ENCODE measurements at places on chromosomes 5 and 9. TPM values are rescaled to one million over a fixed set of nuclear protein-coding genes. Genes with fewer than 3 reads are reported as not detected.

KCNT1 gene
- total RNA-seq: not detected

FRMPD1 gene
- not detected for total RNA-seq

PLAC8L1 gene
- not detected for total RNA-seq

MARCOL gene
- not detected for total RNA-seq

INSYN2B gene
- 11.2 TPM for total RNA-seq

GABRA6 gene
- total RNA-seq: not detected

TRIO gene
- total RNA-seq: 266 TPM

LCN2 gene
- total RNA-seq: not detected

PLK2 gene
- 136 TPM for total RNA-seq

MPDZ gene
- total RNA-seq: 50.7 TPM

STOM gene
- total RNA-seq: 118 TPM

CD14 gene
- 0.11 TPM for total RNA-seq

CCDC183 gene
- total RNA-seq: 0.37 TPM

GDA gene
- total RNA-seq: 0.11 TPM

ZDHHC12 gene
- 29.1 TPM for total RNA-seq

PCDHB4 gene
- 0.12 TPM for total RNA-seq

SV2C gene
- not detected for total RNA-seq

PRLR gene
- total RNA-seq: 1.2 TPM

PDE6A gene
- not detected for total RNA-seq

NOXA1 gene
- 1.00 TPM for total RNA-seq

IFNA13 gene
- not detected for total RNA-seq

LCN9 gene
- not detected for total RNA-seq

ANKRD34B gene
- total RNA-seq: not detected

ARL14EPL gene
- 0.89 TPM for total RNA-seq

PCDHA2 gene
- total RNA-seq: under 0.01 TPM

HAPLN1 gene
- total RNA-seq: 0.37 TPM

FAXDC2 gene
- 4.5 TPM for total RNA-seq

CCIN gene
- 8.5 TPM for total RNA-seq

QRFP gene
- total RNA-seq: not detected

EHMT1 gene
- 49.0 TPM for total RNA-seq

PCDHB8 gene
- 0.11 TPM for total RNA-seq

SELENOP gene
- 63.2 TPM for total RNA-seq

GCNT4 gene
- total RNA-seq: 1.4 TPM

MTAP gene
- 39.6 TPM for total RNA-seq

LURAP1L gene
- total RNA-seq: 24.5 TPM

VAV2 gene
- total RNA-seq: 17.4 TPM

COL23A1 gene
- under 0.01 TPM for total RNA-seq

ADAMTS12 gene
- total RNA-seq: 13.5 TPM

HTR1A gene
- total RNA-seq: not detected

TOR4A gene
- total RNA-seq: 38.7 TPM

CCDC192 gene
- total RNA-seq: not detected

GPR150 gene
- 0.33 TPM for total RNA-seq

PHF24 gene
- total RNA-seq: 0.11 TPM

PPWD1 gene
- total RNA-seq: 52.7 TPM

NMUR2 gene
- not detected for total RNA-seq

LAMC3 gene
- 0.89 TPM for total RNA-seq

CORO2A gene
- total RNA-seq: 0.44 TPM

Data from uterine smooth muscle cell (primary cell).